Esophagus squamous epithelium (tissue), 5 donors: ENCODE measurements at places on chromosomes 7 and 10.

- no peak for DNase-seq
These were observed 851 bp upstream of the GOT1 start for GRCh38 chr10:99431190-99431760.

DNA sequence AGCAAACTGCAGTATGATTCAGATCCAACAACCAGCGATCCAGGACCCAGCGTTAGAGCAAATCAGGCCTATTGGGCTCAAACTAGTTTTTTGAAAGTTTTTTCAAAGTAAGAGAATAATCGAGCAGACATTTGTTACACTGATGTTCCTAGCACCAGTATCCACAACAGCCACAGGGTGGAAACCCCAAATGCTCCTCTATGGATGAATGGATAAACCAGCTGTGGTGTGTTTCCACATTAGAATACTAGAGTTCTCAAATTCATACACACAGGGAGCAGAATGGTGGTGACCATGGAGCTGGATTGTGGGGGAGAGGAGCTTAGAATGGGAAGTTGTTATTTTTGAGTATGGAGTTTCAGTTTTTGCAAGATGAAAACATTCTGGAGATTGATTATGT, 60.7 kb downstream of the PDIA4 start:
- no peak for DNase-seq

DNA sequence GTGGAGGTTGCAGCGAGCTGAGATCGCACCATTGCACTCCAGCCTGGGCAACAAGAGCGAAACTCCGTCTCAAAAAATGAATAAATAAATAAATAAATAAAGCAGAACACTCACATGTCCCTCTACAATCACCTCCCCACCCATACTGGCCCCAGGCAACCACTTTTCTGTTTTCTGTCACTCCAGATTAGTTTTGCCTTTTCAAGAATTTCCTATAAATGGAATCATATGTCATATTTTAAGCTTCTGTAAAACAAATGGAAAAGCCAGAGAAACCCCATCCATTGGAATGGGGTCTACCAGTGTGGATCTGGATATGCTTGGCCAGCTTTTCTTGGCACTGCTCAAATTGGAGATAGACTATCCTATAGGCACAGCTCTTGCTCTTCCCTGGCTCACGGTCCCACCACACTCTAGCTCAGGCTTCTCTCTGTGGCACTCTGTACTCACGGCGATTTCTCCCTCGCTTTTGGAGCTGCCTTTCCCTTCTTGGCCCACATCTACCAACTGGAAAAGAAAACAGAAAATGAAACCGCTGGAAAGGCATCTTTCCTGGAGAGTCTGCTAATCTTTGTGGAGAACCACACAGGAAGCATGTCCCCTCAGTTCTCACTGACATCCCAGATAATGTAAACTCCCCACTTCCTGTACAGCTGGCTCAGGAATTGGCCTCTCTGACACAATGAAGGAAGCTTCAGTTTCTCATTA, 210.1 kb downstream of the JCAD start:
- no peak for DNase-seq

DNA sequence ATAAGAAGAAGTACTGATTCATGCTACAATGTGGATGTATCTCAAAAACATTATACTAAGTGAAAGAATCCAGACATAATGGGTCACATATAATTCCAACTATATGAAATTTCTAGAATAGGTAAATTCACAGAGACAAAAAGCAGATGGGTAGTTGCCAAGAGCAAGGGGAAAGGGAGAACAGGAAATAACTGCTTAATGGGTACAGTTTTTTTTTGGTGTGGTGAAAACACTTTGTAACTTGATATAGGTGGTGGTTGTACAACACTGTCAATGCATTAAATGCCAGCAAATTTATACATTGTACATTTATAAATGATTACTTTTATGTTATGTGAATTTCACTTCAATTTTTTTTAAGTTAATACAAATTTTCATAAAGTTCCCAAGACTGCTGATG, 19.4 kb upstream of the LRRN3 start:
- no peak for DNase-seq

GRCh38 chr10:121774813-121775212, 153.0 kb downstream of the ATE1 start:
- DNase-seq: no peak

GRCh38 chr10:72667207-72667864, 24.6 kb upstream of the MCU start:
- DNase-seq: no peak

DNA sequence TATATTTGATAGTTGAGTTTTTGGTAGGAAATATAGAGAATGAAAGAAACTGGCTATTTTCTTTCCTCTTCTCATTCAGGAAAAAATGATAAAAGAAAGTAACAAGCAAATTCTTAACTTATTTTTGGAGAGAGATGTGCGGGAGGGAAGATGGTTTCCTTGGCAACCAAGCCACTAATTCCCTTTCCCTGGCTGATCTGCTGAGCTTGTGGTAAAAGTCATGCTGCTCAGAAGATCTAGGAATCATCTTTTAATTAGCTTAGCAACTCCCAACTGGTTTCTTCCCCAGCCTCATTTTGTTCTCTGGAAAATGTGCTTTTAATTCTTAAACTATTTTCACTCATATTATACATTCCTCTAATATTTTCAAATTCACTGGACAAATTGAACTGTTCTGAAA, 11.8 kb downstream of the UROS start:
- DNase-seq: no peak
